ENCODE measurements at places on chromosomes 1 and 21. TPM values are rescaled to one million over a fixed set of nuclear protein-coding genes. Genes with fewer than 3 reads are reported as not detected.
A peak's percentile ranks its signal among the peaks of the same experiment; 100 is the strongest.

The KCNA3 gene
- total RNA-seq = 0.27 TPM

The GJC2 gene
- total RNA-seq = 1.6 TPM

The PADI1 gene
- total RNA-seq = 0.13 TPM

The PAQR6 gene
- total RNA-seq = 1.2 TPM

- DNase-seq = no peak
- no peaks in the 10 kb centered on the region for H3K27me3 ChIP-seq
- H3K27ac ChIP-seq = no peak overlapping the region
- no peaks in the 10 kb centered on the region for H3K4me1 ChIP-seq
- no peaks in the 10 kb centered on the region for H3K36me3 ChIP-seq
Observed at GRCh38 chr1:216997831-216998230, 274.6 kb upstream of the ESRRG start.

- H3K4me3 ChIP-seq = no peak overlapping the region
- H3K27ac ChIP-seq = no peak overlapping the region
- peaks cover 5% of the 10 kb centered on the region for H3K27me3 ChIP-seq
- H3K36me3 ChIP-seq = no peaks in the 10 kb centered on the region
- peaks cover 20% of the 10 kb centered on the region for H3K4me1 ChIP-seq
Observed at GRCh38 chr21:45818276-45818903, 163.2 kb upstream of the COL6A1 start.

DNA sequence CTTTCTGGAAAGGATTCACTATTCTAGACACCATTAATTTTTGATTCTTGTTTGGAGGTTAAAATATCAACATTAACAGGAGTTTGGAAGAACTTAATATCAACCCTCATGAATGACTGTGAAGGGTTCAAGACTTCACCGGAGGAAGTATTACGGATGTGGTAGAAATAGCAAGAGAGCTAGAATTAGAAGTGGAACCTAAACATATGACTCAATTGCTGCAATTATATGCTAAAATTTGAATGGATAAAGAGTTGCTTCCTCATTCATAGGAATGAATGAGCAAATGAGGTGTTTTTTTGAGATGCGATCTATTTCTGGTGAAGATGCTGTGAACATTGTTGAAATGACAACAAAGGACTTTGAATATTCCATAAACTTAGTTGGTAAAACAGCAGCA is 77.9 kb upstream of the TNFSF4 start:
- H3K27ac ChIP-seq = no peak overlapping the region
- H3K4me3 ChIP-seq = no peak overlapping the region
- H3K4me1 ChIP-seq = no peaks in the 10 kb centered on the region
- H3K36me3 ChIP-seq = no peaks in the 10 kb centered on the region

GRCh38 chr1:11124965-11125364 is 25.3 kb upstream of the EXOSC10 start:
- H3K4me1 ChIP-seq = no peaks in the 10 kb centered on the region
- no peak overlapping the region for H3K27ac ChIP-seq
- H3K4me3 ChIP-seq = no peak overlapping the region
- H3K36me3 ChIP-seq = peaks cover 71% of the 10 kb centered on the region

DNA sequence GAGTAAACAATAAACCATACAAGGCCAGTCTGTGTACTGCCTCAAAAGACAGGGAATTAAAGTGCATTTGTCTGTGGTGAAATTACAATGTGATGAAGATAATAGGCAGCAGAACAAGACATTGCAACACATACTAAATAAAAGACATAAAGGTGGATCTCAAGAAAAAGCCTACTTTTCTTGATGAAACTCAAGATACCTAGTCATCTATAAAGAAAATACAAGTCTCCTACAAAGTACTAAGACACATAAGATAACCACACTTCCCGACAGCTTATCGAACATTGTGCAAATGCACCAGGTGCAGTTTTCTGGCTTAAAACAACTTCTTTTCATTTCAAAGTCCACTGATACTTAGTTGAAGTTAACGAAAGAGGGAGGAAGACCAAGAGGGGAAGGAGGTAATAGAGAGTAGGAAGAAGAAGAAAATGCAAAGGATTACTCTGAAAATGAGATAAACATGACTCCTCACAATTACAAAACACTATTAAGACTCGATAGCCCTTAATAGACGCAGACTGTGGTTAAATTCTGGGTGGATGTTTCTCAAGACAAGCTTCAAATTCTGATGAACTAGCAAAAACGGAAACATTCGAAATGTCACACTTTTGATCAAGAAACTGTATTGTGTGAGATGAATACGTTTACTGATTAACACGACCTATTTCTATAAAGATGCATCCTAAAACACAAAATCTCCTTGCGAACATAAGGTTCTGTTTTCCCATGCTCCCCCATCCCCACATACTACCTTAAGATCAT is 2.0 kb downstream of the HNRNPR start:
- H3K36me3 ChIP-seq = peaks cover 4% of the 10 kb centered on the region
- H3K4me3 ChIP-seq = peak overlapping the region; percentile 60
- H3K27ac ChIP-seq = peak overlapping the region; percentile 8

- no peaks in the 10 kb centered on the region for H3K27me3 ChIP-seq
- DNase-seq = no peak
- peaks cover 13% of the 10 kb centered on the region for H3K36me3 ChIP-seq
- H3K4me1 ChIP-seq = peaks cover 2% of the 10 kb centered on the region
Observed at GRCh38 chr21:36282568-36283230, 37.3 kb upstream of the MORC3 start.

GRCh38 chr1:201408834-201409200 is 9.7 kb upstream of the LAD1 start:
- peaks cover 20% of the 10 kb centered on the region for H3K4me1 ChIP-seq
- H3K36me3 ChIP-seq = peaks cover 46% of the 10 kb centered on the region
- no peak overlapping the region for H3K4me3 ChIP-seq
- H3K27ac ChIP-seq = no peak overlapping the region
- DNase-seq = no peak

GRCh38 chr1:66412704-66413103 is 121.2 kb upstream of the SGIP1 start:
- no peaks in the 10 kb centered on the region for H3K27me3 ChIP-seq
- peak overlapping the region; percentile 52 for H3K27ac ChIP-seq
- no peaks in the 10 kb centered on the region for H3K36me3 ChIP-seq
- DNase-seq = no peak
- H3K4me1 ChIP-seq = peaks cover 10% of the 10 kb centered on the region
- H3K4me3 ChIP-seq = no peak overlapping the region

DNA sequence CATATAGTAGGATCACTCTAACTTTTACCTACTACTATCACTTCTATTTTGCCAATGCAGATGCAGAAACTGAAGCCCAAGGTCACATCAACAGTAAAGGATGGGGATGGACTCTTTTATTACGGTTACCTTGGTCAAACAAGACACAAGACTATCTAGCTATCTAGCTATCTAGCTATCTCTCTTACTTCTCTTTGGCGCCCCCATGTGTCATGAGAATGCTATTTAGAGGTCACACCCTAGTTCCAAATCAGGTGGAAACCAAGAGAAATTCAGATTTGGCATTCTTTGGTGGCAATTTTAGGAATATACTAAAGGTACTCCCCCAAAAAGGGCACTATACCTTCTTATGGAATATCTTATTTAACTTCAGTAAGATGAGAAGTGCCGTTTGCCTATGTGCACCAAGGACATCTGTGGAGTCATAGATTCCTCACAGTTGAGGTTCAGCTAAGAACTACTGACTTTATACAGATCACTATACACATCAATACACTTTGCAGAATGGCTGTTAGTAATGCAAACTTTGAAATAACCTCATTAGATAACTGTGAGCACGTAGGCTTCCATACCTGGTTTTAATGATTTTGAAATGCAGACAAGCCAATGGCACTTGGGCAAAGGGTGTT is 6.7 kb downstream of the ZNF648 start:
- no peak overlapping the region for H3K27ac ChIP-seq
- peaks cover 3% of the 10 kb centered on the region for H3K4me1 ChIP-seq
- no peaks in the 10 kb centered on the region for H3K36me3 ChIP-seq
- no peak overlapping the region for H3K4me3 ChIP-seq

GRCh38 chr21:39086547-39086946 is 96.7 kb downstream of the PSMG1 start:
- H3K27me3 ChIP-seq = peaks cover 2% of the 10 kb centered on the region
- no peak overlapping the region for H3K4me3 ChIP-seq
- no peak overlapping the region for H3K27ac ChIP-seq
- H3K4me1 ChIP-seq = peaks cover 22% of the 10 kb centered on the region
- H3K36me3 ChIP-seq = no peaks in the 10 kb centered on the region
- DNase-seq = no peak

DNA sequence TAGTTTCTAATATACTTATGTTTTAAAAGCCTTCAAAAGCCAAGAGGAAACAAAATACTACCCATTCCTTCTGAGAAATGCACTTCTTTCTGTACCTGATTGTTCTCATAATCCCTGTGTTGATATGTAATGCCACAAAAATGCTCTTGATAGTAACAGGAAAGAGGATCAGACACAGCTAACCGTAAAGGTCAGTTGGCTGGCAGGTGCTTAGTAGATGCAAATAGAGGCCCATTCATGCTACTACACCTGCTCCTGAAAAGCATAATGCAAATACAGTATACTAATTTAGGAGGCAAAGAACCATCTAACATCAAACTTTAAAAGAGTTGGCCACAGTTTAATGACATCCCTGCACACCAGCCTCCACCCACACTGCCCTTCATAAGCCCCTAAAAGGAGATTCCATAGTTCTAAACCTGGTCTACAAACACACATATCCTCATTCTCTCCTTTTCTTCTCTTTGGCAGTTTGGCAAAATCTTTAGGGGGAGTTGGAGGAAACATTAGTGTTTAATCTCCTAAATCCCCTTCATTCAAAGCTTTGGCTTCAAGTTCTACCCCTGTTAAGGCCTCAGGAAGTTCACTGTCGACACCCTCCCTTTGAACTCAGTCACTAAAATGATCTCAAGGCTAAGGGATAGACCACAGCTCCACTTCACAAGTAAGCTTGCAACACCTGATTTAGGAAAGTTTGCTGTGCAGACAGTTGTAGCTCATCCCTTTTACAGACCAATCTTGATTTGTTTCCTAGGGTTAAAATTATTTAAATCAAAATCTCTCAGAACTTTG is 2.9 kb upstream of the CD46 start:
- peaks cover 7% of the 10 kb centered on the region for H3K4me1 ChIP-seq
- H3K27ac ChIP-seq = no peak overlapping the region
- no peaks in the 10 kb centered on the region for H3K27me3 ChIP-seq
- no peaks in the 10 kb centered on the region for H3K36me3 ChIP-seq
- no peak overlapping the region for H3K4me3 ChIP-seq

GRCh38 chr21:32726839-32727686 is 750 bp downstream of the SYNJ1 start:
- H3K4me3 ChIP-seq = peak overlapping the region; percentile 97
- peak; percentile 58 for DNase-seq
- no peaks in the 10 kb centered on the region for H3K27me3 ChIP-seq
- peak overlapping the region; percentile 90 for H3K27ac ChIP-seq
- peaks cover 6% of the 10 kb centered on the region for H3K36me3 ChIP-seq
- H3K4me1 ChIP-seq = peaks cover 10% of the 10 kb centered on the region

GRCh38 chr1:43279666-43280065 is 5.7 kb downstream of the C1orf210 start:
- H3K27me3 ChIP-seq = peaks cover 5% of the 10 kb centered on the region
- H3K27ac ChIP-seq = no peak overlapping the region
- no peak overlapping the region for H3K4me3 ChIP-seq
- H3K4me1 ChIP-seq = no peaks in the 10 kb centered on the region
- no peak for DNase-seq

DNA sequence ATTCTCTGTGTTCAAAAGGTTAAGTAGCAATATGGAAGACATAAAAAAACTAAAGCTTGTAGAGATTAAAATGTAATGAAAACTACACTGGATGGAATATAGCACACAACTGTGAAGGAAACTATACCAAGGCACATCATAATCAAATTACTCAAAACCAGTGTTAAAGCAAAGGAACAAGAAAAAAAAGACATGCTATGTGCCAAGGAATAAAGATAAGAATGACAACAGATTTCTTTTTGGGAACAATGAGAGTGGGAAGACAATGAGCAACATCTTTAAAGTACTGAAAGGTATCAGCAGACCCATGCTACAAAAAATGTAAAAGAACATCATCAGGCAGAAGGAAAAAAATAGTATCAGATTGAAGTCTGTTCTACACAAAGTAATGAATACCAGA is 157.8 kb downstream of the VPS13D start:
- H3K4me1 ChIP-seq = no peaks in the 10 kb centered on the region
- H3K27me3 ChIP-seq = no peaks in the 10 kb centered on the region
- no peak overlapping the region for H3K4me3 ChIP-seq

DNA sequence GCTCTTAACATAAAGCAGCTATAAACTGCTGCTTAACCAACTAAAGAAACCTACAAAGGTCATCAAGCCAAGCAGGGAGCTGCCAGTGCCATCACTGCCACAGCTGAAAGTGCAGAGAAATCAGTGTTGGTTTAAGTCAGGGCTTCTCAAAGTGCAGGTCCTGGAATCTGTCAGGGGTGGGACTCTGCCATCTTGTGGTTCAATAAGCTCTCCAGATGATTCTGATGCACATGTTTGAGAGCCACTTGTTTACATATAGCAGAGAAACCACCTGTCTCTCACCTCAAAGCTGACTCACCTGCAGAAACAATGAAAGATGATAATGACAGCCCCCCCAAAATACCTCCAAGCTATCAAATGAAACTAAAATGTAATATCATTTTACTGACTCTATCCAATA is 49.3 kb downstream of the SH3GLB1 start:
- H3K36me3 ChIP-seq = no peaks in the 10 kb centered on the region
- H3K4me3 ChIP-seq = no peak overlapping the region
- peaks cover 17% of the 10 kb centered on the region for H3K4me1 ChIP-seq
- DNase-seq = no peak
- no peaks in the 10 kb centered on the region for H3K27me3 ChIP-seq

DNA sequence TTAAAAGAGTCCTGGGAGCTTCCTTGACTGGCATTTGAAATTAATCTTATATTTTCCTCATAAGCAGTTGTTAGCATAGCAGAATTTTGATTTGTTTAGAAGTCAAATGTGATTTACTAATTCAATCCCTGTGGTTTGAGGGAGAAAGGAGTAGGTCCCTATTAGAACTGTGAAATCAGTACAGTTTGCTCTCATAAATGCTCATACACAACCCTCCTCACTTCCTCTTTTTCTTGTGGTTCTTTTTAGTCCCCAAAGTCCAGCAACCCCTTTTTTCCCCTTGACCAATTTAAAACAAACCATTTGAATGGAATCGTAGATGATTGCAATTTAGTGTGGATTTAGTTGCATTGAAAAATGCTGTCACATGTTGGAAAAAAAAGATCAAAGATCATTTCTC is 9.2 kb upstream of the IFI44 start:
- no peaks in the 10 kb centered on the region for H3K27me3 ChIP-seq
- peaks cover 8% of the 10 kb centered on the region for H3K36me3 ChIP-seq
- no peak overlapping the region for H3K27ac ChIP-seq
- H3K4me1 ChIP-seq = no peaks in the 10 kb centered on the region
- DNase-seq = no peak

Data from muscle of leg (tissue), 16 donors.